Right lobe of liver (tissue), 6 donors: ENCODE measurements at places on chromosomes 4 and X. TPM values are rescaled to one million over a fixed set of nuclear protein-coding genes. Genes with fewer than 3 reads are reported as not detected.

DNA sequence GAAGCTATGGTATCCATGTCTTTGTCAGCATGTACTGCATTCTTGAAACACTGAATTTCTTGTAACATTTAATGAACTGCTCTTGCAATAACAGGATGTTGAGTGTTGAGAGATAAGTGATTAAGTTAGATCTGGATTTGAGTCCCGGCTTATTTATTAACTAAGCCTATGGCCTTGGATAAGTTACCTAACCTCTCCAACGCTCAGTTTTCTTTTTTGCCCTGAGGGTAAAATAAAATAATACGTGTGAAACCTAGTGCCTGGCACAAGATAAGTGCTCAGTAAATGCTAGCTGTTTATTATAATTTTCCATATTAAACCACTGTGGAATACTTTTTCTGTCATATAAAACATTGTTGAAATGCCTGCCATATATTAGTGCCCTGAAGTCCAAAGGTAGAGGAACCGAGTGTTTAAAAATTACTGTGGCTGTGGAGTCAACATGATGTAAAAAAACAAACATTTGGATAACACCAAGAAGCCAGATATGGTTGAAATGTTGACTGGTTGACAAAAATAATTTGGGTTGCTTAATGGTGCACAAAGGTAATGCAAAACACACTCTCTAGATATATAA is 58.6 kb upstream of the ALB start:
- peak overlapping the region; percentile 8 for H3K4me3 ChIP-seq
- no peak for DNase-seq
- no peaks in the 10 kb centered on the region for H3K36me3 ChIP-seq
- H3K27me3 ChIP-seq: no peaks in the 10 kb centered on the region

DNA sequence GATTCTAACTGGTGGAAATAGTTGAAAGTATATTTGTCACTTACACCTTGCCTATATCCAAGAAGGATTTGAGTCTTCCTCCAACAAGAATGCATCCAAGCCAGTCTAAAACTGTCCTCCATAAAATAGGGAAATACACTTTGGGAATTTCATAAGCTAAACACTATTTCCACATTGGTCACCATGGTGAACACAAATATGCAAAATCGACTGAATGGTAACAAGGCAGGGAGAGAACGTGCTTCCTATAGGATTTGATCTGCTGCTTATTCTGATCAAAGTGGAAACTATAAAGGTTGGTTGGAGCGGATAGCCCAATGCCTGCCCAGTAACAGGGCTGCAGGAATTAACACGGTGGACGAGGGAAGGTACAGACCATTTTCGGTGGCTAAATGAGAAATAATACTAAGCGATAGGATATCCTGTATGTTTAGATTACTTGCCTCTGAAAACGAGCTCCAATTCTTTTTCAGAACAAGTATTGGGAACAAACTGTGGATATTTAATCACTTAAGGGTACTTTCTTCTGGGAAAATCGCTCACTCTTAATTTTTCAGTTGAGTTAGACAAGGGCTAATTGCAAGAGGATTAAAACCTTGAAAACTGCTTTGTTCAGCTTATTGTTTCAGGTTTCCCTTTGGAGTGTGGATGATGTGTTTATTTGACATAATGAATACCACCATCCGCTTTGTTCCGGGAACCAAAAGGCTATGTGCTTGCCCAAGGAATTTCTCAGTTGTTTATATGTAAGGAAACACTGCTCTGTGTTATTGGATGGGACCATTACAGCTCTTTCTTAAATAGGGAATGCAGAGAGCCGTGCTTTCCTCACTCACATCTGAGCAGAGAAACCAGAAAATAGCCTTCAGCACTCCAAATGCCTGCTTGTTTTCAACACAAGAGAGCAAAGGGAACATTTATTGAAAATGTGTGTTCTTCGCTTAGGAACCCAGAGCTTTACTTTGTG is 194.4 kb downstream of the CBR4 start:
- peak overlapping the region; percentile 47 for H3K27ac ChIP-seq
- no peaks in the 10 kb centered on the region for H3K4me1 ChIP-seq
- no peak for DNase-seq
- no peaks in the 10 kb centered on the region for H3K27me3 ChIP-seq

DNA sequence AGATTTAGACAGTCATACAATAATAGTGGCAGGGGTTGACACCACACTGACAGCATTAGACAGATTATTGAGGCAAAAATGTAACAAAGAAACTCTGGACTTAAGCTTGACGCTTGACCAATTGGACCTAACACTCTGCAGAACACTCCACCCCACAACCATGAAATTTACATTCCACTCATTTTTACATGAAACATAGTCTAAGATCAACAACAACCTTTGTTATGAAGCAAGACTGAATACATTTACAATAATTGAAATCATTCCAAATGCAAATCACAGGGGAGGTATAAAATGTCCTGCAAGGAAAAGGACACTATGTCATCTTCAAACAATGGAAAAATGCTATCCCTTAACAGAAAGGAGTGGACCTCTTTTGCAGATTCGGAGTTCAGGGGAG is 4.9 kb upstream of the UGT2B10 start:
- no peaks in the 10 kb centered on the region for H3K27me3 ChIP-seq
- H3K27ac ChIP-seq: no peak overlapping the region
- DNase-seq: no peak
- H3K36me3 ChIP-seq: no peaks in the 10 kb centered on the region

DNA sequence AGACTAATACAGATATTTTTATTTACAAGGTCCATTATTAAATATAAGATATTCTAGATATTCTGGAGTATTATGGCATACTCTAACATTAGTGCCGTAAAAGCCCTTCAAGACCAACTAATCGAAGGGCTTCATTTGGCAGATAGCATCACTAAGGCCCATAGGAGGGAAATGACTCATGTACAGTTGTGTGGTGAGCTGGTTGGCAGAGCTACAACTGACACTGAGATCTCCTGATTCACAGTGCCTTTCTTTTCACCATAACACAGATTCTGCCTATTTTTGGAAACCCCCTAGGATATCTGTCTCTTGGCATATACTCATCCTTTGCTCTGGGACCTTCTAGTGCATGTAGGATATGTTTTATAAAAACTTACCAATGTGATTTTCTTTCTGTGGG is 201.7 kb upstream of the AFF2 start:
- no peak overlapping the region for H3K4me3 ChIP-seq
- no peak overlapping the region for H3K27ac ChIP-seq
- H3K27me3 ChIP-seq: no peaks in the 10 kb centered on the region
- no peaks in the 10 kb centered on the region for H3K4me1 ChIP-seq
- no peaks in the 10 kb centered on the region for H3K36me3 ChIP-seq

PABPC1L2B gene
- not detected for total RNA-seq

DNA sequence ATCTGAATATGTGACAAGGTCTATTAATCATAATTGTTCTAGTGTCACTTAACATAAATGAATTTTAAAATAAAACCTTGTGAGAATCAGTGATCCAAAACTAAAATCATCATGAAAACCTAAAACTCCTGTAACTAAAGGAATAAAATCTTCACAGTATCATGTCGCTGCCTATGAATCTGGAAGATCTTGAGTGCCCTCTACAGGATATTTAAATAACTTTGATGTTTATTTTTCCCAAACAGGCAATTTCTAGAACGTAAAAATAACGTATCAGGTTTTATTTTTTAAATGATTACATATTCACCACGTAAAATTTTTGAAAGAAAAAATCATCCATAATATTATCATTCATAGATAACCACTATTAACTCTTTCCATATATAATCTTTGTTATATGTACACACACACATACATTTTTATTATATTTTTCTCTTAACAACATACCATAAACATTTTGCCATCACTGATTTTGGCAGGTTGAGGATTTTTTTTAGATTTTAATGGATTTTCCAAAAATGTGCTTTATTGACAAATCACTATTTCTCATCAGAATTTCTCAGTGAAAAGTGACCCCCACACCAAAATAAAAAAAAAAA is 79.6 kb downstream of the COMMD8 start:
- H3K27me3 ChIP-seq: no peaks in the 10 kb centered on the region
- H3K27ac ChIP-seq: no peak overlapping the region
- H3K36me3 ChIP-seq: no peaks in the 10 kb centered on the region
- no peaks in the 10 kb centered on the region for H3K4me1 ChIP-seq
- H3K4me3 ChIP-seq: no peak overlapping the region

TET2 gene
- 5.8 TPM for total RNA-seq

DNA sequence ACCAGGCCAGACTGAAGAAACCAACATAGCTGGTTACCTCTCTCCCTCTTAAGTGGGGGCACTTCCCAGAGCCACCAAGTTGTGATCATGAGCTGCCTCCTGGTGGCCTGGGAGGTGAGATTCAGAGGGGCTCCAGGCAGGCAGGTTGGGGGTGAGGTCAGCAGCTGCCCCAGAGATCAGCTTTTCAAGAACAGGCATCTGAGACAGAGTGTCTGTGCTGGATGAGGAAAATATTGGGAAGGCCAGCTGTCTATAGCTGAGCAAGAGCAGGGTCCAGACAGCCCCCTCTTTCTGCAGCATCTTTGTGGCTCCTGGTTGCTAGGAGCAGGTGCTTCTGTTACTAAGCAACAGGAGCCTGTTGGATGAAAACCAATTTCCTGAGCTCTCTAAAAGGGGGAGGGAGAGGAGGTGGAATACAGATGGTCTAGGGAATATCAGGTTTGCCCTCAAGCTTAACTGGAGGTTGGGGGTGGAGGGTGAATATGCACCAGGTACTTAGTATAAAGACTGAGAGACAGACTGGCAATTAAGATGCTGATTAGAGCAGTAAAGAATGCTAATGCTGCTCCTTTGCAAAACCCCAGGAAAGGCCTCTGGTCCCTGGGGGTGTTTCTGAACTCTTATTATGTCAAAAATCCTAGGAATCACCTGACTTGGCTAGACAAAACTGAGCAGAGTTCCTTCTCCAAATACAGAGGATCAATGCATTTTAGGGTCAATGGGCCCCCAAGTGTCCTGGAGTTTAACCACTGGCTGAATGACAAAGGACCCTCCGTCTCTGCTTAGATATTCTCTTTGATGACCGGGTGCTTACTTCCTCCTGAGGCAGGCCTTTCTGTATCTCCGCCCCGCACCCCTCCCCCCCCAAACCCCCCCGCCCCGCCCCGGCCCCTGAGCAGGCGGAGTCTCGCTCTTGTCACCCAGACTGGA is 21.4 kb downstream of the ZCCHC13 start:
- DNase-seq: no peak
- no peaks in the 10 kb centered on the region for H3K36me3 ChIP-seq
- H3K4me1 ChIP-seq: no peaks in the 10 kb centered on the region
- no peaks in the 10 kb centered on the region for H3K27me3 ChIP-seq

- no peak overlapping the region for H3K27ac ChIP-seq
- no peaks in the 10 kb centered on the region for H3K36me3 ChIP-seq
- no peak for DNase-seq
- H3K27me3 ChIP-seq: no peaks in the 10 kb centered on the region
- H3K4me1 ChIP-seq: no peaks in the 10 kb centered on the region
- H3K4me3 ChIP-seq: no peak overlapping the region
These were observed 5.8 kb upstream of the FHL1 start for GRCh38 chrX:136141569-136141968.

NPY1R gene
- total RNA-seq: 5.5 TPM

DNA sequence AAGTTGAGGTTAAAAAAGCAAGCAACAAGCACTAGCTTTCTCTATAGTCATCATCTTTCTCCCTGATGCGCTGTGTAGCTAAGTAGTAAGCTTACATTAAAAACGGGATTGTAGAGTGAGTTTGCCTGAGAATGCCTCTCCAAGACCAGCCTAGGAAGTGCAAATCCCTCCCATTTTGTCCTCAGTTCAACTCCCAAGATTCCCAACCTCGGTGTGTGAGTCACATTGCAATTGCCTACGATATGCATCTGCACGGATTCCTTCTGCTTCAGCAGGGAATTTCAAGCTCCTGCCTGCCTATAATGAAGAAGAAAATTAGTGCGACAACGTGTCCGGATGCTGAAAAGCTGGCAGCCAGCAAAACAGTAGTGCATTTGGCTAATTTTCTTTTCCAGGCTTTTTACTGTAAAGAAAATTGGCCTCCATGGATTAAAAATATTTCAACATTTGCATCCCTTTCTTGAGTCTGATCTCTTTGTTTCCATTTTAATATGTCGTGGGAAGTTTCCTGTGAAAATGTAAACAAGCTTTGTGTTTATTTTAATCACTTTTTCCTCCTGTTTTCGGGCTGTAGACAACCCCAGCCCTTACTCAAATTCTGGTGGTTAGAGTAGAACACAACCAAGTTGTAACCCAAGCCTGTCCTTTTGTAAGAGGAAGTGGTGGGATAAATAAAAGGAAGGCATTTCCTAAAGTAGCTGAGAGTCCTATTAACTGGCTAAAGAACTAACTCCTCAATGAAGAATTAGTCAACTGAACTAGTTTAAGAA is 58.4 kb upstream of the TET2 start:
- no peak overlapping the region for H3K4me3 ChIP-seq
- H3K36me3 ChIP-seq: no peaks in the 10 kb centered on the region
- H3K27me3 ChIP-seq: no peaks in the 10 kb centered on the region
- H3K27ac ChIP-seq: no peak overlapping the region

DNA sequence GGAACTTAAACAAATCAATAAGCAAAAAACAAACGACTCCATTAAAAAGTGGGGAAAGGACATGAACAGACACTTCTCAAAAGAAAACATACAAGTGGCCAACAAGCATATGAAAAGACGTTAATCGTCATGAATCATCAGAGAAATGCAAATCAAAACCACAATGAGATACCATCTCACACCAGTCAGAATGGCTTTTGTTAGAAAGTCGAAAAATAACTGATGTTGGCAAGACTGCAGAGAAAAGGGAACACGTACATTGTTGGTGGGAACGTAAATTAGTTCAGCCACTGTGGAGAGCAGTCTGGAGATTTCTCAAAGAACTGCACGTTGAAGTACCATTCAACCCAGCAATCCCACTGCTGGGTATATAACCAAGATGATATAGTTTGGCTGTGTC is 23.7 kb downstream of the NEUROG2 start:
- no peaks in the 10 kb centered on the region for H3K27me3 ChIP-seq
- no peak overlapping the region for H3K27ac ChIP-seq
- no peaks in the 10 kb centered on the region for H3K36me3 ChIP-seq
- no peaks in the 10 kb centered on the region for H3K4me1 ChIP-seq
- no peak overlapping the region for H3K4me3 ChIP-seq

DNA sequence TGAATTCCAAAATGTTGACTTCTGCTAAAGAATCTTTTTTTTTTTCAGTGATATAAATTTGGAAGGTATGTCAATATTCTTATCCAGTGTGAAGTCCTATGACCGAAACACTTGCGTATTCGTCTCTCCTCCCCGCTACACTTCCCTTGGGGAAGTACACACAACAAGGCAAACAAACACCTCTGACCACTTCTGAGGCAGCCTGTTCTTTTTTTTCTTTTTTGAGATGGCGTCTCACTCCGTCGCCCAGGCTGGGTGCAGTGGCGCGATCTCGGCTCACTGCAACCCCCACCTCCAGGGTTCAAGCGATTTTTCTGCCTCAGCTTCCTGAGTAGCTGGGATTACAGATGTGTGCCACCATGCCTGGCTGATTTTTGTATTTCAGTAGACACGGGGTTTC is 78.1 kb upstream of the DHRSX start:
- no peak for DNase-seq
- H3K27ac ChIP-seq: no peak overlapping the region
- H3K36me3 ChIP-seq: no peaks in the 10 kb centered on the region

TFE3 gene
- total RNA-seq: 35.5 TPM

- no peaks in the 10 kb centered on the region for H3K36me3 ChIP-seq
- no peaks in the 10 kb centered on the region for H3K27me3 ChIP-seq
- H3K27ac ChIP-seq: no peak overlapping the region
- H3K4me3 ChIP-seq: no peak overlapping the region
- DNase-seq: no peak
- H3K4me1 ChIP-seq: no peaks in the 10 kb centered on the region
These were observed 6.3 kb upstream of the OTUD4 start for GRCh38 chr4:145186729-145187128.

FRAS1 gene
- 0.74 TPM for total RNA-seq

PRSS12 gene
- 0.98 TPM for total RNA-seq

GALNTL6 gene
- not detected for total RNA-seq

GRCh38 chrX:69031181-69031580 is 134.1 kb downstream of the PJA1 start:
- DNase-seq: no peak
- H3K4me1 ChIP-seq: no peaks in the 10 kb centered on the region
- no peaks in the 10 kb centered on the region for H3K36me3 ChIP-seq
- no peak overlapping the region for H3K27ac ChIP-seq
- no peaks in the 10 kb centered on the region for H3K27me3 ChIP-seq
